Mammary microvascular endothelial cell (primary cell): ENCODE measurements at places on chromosomes 2 and 18. TPM values are rescaled to one million over a fixed set of nuclear protein-coding genes. Genes with fewer than 3 reads are reported as not detected.

Gene HSBP1L1
- total RNA-seq = 5.8 and 9.1 TPM in 2 replicates

Gene SPHKAP
- not detected in 2 replicates for total RNA-seq

Gene BOK
- 111 TPM in 2 replicates for total RNA-seq

Gene UCN
- total RNA-seq = not detected in 2 replicates

Gene ASTL
- not detected in 2 replicates for total RNA-seq

Gene NR4A2
- total RNA-seq = 0.47 and 0.54 TPM in 2 replicates

Gene ASPRV1
- total RNA-seq = 0.10 and 0.20 TPM in 2 replicates
